ENCODE measurements at places on chromosomes 12 and 14. TPM values are rescaled to one million over a fixed set of nuclear protein-coding genes. Genes with fewer than 3 reads are reported as not detected.

Gene EPYC
- not detected for total RNA-seq

Gene PMCH
- total RNA-seq = not detected

Gene DTX1
- total RNA-seq = 17.5 TPM

Gene CCDC38
- not detected for total RNA-seq

Gene CCDC198
- 123 TPM for total RNA-seq

Gene TCL1B
- total RNA-seq = not detected

Gene KLHL33
- total RNA-seq = not detected

DNA sequence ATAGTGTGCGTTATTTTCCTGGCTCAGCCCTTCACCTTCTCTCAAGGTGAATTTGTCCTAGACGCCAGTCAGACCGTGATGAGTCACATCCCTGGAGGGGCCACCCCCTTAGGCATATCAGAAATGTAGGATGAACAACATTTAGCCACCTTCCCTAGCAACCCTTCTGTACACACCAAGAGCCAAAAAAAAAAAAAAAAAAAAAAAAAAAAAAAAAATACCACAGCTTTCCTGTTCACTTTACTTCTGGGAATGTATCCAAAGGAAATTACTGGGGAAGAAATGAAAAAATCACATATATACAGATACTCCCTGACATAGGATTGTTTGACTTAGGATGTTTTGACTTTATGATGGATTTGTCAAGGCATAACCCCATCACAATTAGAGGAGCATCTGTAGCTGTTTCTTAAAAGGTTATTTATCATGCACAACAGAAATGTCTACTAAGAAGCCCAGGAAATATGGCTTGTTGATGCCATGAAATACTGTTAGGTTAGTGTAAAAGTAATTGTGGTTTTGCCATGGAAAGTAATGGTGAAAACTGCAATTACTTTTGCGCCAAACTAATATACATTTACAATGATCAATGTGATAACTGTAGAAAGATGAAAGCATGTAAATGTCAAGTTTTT, 68.2 kb upstream of the BDKRB2 start:
- peaks cover 8% of the 10 kb centered on the region for H3K4me1 ChIP-seq
- DNase-seq = no peak
- H3K4me3 ChIP-seq = no peak overlapping the region
- H3K27me3 ChIP-seq = no peaks in the 10 kb centered on the region
- no peak overlapping the region for H3K27ac ChIP-seq
- no peaks in the 10 kb centered on the region for H3K36me3 ChIP-seq

GRCh38 chr14:99435327-99435726, 45.3 kb downstream of the SETD3 start:
- no peak for DNase-seq
- no peak overlapping the region for H3K27ac ChIP-seq
- peaks cover 2% of the 10 kb centered on the region for H3K36me3 ChIP-seq
- H3K4me1 ChIP-seq = peaks cover 5% of the 10 kb centered on the region
- H3K27me3 ChIP-seq = no peaks in the 10 kb centered on the region
- no peak overlapping the region for H3K4me3 ChIP-seq

- peaks cover 9% of the 10 kb centered on the region for H3K36me3 ChIP-seq
- DNase-seq = no peak
- H3K4me3 ChIP-seq = no peak overlapping the region
- no peaks in the 10 kb centered on the region for H3K27me3 ChIP-seq
- H3K27ac ChIP-seq = no peak overlapping the region
Observed at GRCh38 chr14:71070169-71070568, 162.9 kb downstream of the PCNX1 start.

DNA sequence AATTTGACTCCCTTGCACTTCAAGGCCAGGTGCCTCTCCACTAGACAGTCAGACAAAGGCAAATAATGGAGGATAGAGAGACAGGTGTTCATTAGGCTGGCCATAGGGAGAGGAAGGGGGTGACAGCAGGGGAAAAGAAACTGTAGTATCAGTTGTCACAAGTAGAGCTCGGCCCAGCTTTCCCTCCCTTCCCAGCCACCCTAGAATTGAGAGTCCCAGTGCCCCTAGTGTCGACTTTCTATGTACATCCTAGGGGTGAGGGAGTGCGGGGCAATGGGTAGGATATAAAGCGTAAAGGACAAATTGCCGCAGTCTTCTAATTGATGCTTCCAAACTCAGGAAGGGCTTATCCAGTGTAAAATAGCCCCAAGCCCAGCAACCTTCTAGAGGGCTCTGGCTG, 39.0 kb downstream of the BAZ2A start:
- no peaks in the 10 kb centered on the region for H3K4me1 ChIP-seq
- no peak for DNase-seq
- H3K27me3 ChIP-seq = no peaks in the 10 kb centered on the region
- H3K4me3 ChIP-seq = no peak overlapping the region
- H3K36me3 ChIP-seq = no peaks in the 10 kb centered on the region
- H3K27ac ChIP-seq = no peak overlapping the region

- H3K27me3 ChIP-seq = no peaks in the 10 kb centered on the region
- H3K4me1 ChIP-seq = no peaks in the 10 kb centered on the region
- H3K27ac ChIP-seq = no peak overlapping the region
- no peak overlapping the region for H3K4me3 ChIP-seq
Observed at GRCh38 chr12:106032623-106032925, 106.2 kb downstream of the NUAK1 start.

DNA sequence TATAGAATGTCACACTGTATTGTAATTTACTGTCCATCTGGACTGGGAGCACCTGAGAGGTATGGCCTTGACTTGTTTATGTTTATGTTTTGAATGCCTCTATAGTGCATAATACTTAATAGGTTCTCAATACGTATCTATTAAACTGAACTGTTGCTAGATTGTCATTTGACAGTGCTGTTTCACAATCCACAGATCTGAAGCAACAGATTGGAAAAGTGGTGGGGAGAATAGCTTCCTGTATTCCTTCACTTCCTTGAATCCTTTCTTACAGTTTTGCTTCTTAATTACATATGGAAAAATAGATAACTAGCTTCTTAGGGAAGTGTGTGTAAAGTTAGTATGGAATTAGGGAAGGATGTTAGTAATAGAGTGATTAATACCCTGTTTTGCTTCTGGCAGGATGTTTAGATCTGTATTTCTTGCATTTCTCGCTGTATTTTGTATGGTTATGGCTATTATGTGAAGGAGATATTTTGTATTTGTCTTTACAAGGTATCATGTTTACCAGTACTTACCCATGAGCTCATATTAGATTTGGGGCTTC, 4.5 kb downstream of the CNOT2 start:
- no peaks in the 10 kb centered on the region for H3K36me3 ChIP-seq
- H3K27me3 ChIP-seq = no peaks in the 10 kb centered on the region
- H3K27ac ChIP-seq = no peak overlapping the region
- no peak for DNase-seq

DNA sequence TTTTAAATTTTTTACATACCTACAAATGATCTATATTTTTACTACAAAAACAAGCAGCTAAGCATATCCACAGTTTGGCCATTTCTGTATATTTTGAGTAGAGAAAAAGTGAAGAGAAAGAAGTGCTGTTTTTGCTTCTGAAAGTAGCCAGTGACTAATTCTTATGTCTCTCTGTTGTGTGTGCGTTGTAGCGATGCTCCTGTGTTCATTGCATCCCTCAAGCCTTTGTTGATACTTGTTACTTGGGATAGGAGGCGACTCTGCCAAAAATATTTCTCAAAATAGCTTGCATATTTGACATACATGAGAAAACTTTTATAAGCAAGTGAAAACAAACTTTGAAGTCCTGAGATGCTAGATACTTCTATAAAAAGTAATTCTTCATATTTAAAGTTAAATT, 714.1 kb downstream of the FSCB start:
- H3K27me3 ChIP-seq = no peaks in the 10 kb centered on the region

DNA sequence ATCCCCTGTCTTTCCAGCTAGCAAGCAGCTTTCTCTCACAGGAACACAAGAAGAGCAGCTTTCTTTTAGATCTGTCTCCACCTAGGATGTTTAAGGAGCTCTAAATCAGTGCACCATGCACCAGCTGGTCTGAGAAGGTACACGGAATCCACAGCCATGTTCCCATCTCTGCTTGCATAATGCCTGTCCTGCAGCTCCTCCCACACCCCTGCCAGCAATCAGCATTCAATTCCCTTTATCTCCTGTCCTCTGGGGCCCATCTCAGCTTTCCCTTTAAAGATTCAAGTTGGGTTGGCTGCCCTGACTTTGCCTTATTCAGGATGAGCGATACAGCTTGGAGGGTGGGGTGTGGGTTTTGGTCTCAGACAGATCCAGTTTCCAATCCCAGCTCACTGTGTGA, 826.3 kb downstream of the BCL11B start:
- H3K27me3 ChIP-seq = no peaks in the 10 kb centered on the region
- H3K4me3 ChIP-seq = no peak overlapping the region

- no peak overlapping the region for H3K27ac ChIP-seq
- H3K4me3 ChIP-seq = no peak overlapping the region
- DNase-seq = no peak
- H3K27me3 ChIP-seq = no peaks in the 10 kb centered on the region
Observed at GRCh38 chr14:54478636-54479215, 10.1 kb downstream of the GMFB start.

DNA sequence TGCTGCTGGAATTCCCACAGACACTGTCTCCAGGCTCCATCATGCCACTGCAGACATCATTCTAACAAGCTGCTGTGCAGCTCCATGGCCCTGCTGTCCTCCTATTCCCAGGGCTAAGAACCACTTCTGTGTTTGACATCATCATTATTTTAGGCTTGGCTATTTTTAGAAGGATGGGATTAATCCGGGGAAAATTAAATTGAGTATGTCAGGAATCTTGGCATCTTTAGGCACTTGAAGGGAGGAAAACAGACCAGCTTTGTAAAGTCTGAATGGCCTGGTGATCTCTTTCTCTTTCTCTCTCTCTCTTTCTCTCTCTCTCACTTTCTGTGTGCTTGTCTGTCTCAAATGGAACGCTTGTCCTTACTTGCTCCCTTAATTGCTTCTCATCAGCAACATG, 568.3 kb upstream of the FLRT2 start:
- no peak overlapping the region for H3K4me3 ChIP-seq
- H3K27ac ChIP-seq = no peak overlapping the region
- no peaks in the 10 kb centered on the region for H3K4me1 ChIP-seq
- H3K36me3 ChIP-seq = no peaks in the 10 kb centered on the region
- peak; percentile 2 for DNase-seq

DNA sequence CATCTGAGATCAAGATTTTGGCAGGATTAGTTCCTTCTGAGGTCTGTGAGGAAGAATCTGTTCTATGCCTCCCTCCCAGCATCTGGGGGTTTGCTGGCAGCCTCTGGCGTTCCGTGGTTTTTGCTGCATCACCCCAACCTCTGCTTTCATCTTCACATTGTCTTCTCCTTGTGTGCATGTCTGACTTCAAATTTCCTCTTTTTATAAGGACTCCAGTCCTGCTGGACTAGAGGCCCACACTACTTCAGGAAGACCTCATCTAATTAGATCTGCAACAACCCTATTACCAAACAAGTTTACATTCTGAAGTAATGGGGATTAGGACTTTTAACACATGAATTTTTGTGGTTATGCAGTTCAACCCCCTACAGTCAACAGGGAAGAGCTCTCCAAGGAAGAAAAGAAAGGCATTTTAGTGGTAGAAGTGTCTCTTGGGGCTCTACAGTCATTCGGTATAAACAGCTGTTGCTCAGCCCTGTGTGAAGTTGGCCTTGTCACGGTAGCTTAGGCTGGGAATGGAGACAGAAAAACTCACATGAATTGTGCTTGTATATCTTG, 89.7 kb downstream of the CAND1 start:
- no peak overlapping the region for H3K4me3 ChIP-seq
- peaks cover 15% of the 10 kb centered on the region for H3K4me1 ChIP-seq
- H3K36me3 ChIP-seq = no peaks in the 10 kb centered on the region
- no peak for DNase-seq
- no peak overlapping the region for H3K27ac ChIP-seq

GRCh38 chr12:42630314-42630713, 40.8 kb upstream of the PRICKLE1 start:
- H3K4me1 ChIP-seq = no peaks in the 10 kb centered on the region
- no peak overlapping the region for H3K27ac ChIP-seq
- no peak overlapping the region for H3K4me3 ChIP-seq
- DNase-seq = no peak
- no peaks in the 10 kb centered on the region for H3K36me3 ChIP-seq
